Muscle of leg (tissue), 16 donors: ENCODE measurements at places on chromosomes 5 and 9. TPM values are rescaled to one million over a fixed set of nuclear protein-coding genes. Genes with fewer than 3 reads are reported as not detected.

DNA sequence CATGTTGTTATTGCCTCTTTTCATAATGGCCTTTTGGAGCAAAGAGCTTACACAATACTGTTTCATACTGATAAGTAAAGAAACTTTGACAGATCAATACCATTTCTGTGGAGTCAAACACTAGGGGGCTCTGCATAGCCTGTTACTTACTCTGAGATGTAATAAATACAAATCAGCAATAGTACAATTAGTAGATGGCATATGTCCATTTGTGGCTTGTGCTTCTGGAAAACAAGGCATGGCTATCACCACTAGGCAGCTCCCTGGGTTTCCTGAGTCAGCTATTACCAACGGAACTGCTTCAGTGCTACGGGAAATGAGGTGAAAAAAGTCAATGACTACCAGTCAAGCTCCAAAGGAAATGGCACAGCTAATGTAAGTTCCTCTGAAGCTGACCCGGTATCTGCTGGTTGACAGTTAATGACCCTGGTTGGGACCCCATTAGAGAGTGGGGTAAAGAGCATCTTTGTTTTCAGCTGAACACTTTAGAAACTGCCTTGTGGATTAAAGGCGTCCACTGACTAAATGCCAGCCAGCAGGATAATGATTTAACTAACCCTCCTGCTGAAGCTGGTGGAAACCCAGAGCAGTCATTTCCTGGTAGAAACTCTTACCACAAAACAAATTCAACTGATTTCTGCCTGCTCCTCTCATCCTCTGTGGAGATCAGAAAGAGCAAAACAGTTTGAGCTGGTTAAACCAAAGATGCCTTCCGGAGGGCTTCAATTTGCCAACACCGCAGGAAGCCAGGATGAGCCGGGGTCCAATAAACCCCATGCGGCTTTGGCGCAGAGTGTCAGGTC is 69.0 kb upstream of the FAM169A start:
- no peak overlapping the region for H3K4me3 ChIP-seq
- no peaks in the 10 kb centered on the region for H3K36me3 ChIP-seq
- H3K27me3 ChIP-seq = peaks cover 3% of the 10 kb centered on the region

GRCh38 chr9:69076550-69076949 is 41.0 kb downstream of the FXN start:
- DNase-seq = peak; percentile 16
- H3K4me3 ChIP-seq = no peak overlapping the region
- peaks cover 6% of the 10 kb centered on the region for H3K4me1 ChIP-seq
- H3K36me3 ChIP-seq = peaks cover 11% of the 10 kb centered on the region
- H3K27me3 ChIP-seq = no peaks in the 10 kb centered on the region

DNA sequence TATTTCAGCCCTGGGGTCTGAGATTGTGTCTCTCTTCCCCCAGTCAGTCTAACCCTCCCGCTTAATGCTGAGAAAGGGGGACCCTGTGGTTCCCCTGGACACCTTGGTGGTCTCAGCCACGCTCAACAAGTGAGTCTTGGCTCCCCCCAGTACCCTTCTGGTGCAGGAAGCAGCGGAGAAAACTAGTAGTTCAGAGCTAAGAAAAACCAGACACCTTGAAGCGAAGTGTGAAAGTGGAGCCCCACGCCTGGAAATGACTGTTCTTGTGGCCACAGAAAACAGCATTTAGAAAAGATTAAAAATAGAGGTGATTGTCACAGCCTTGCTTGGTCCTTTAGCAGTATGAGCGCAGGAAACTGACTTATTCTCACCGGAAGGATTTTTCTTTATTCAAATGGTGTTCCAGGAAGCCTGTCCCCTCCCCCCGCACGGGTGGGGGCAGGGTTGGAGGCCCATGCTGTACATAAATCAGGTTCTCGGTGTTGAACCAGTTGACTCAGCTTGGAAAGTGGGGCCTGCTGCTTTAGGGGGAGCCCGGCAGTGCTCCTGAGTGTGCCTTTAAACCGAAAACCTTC is 8.1 kb downstream of the ARPC5L start:
- peaks cover 25% of the 10 kb centered on the region for H3K36me3 ChIP-seq
- H3K4me3 ChIP-seq = peak overlapping the region; percentile 99
- H3K27ac ChIP-seq = peak overlapping the region; percentile 89
- peaks cover 29% of the 10 kb centered on the region for H3K4me1 ChIP-seq
- no peak for DNase-seq

DNA sequence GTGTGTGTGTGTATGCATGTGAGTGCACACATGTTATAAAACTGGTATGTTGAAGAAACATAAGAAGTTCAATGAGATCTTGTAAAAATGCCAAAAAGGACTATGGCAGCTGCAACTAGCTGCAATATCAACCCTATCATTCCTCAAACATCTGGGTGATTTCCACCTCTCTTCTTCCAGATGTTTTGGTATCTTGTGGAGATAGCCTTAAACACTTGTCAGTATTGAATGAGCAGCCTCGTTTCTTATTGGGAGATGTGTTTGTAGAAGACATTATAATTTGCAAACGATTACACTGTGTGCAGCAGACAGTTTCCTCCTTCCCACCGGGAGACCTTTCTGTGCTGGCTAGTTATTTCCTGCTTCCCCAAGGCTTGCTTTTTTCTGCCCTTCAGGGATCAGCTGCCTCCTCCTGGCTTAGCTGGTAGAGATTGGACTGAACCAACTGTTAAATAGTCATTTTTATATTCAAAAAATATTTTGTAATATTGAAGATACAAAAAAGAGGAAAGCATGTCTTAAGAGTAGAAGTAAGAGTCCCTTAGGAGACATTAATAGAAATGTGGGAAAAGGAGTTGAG is 168.4 kb upstream of the MPDZ start:
- H3K36me3 ChIP-seq = no peaks in the 10 kb centered on the region
- peak; percentile 68 for DNase-seq
- peak overlapping the region; percentile 79 for H3K27ac ChIP-seq

- H3K27me3 ChIP-seq = no peaks in the 10 kb centered on the region
- H3K4me3 ChIP-seq = no peak overlapping the region
- no peaks in the 10 kb centered on the region for H3K36me3 ChIP-seq
- H3K27ac ChIP-seq = no peak overlapping the region
- no peak for DNase-seq
These were observed 12.6 kb upstream of the IL12B start for GRCh38 chr5:159342840-159343239.

DNA sequence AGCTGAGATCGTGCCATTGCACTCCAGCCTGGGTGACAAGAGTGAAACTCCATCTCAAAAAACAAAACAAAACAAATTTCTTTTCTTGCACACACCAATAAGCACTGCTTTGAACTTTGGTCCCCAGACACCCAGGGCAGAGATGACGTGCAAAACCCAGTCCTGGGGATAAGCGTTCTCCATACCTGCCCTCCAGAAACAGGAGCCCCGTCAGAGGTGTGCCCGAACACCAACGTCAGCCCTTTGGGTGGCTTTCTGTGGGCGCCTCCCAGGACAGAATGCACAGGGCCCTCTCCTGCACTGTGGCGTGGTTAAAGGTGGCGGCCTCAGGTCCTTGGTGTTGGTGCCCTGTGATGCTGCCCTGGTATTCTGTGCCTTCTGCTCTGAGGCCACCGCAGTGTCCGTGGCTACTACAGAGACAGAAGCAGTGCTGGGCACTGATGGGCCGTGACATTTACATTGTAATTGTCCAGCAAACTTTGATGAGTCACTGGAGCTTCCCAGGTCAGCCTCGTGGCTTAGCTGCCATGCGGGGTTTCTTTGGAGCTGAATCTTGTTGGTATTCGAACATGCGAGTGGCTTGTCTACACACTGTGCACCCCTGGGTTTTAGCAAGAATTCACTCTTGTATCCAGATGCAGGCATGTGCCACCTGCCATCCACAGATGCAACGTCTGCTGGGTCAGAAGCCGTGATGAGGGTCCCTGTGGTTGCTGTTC is 9.8 kb downstream of the PPP1R26 start:
- no peak for DNase-seq
- H3K27me3 ChIP-seq = no peaks in the 10 kb centered on the region
- H3K4me3 ChIP-seq = no peak overlapping the region

DNA sequence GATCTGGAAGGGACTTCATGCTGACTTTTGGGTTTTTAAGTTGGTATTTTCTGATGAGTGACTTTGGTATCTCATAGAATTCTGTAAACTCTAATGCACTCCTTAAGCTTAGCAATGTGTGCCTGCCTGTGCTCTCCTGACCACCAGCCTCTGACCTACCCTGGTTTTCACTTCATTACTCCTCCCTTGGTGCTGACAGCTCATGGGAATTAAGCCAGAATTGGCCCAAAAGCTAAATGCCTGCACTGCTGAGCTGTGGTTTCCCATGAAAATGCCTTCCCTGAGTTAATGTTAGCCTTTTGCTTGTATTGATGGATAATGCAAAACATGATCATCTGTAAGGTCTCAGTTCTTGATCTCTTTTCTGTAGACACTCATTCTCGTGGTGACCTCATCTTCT is 308.0 kb downstream of the DOCK8 start:
- no peak for DNase-seq
- H3K4me3 ChIP-seq = no peak overlapping the region
- no peaks in the 10 kb centered on the region for H3K4me1 ChIP-seq
- H3K36me3 ChIP-seq = no peaks in the 10 kb centered on the region
- H3K27me3 ChIP-seq = no peaks in the 10 kb centered on the region

DNA sequence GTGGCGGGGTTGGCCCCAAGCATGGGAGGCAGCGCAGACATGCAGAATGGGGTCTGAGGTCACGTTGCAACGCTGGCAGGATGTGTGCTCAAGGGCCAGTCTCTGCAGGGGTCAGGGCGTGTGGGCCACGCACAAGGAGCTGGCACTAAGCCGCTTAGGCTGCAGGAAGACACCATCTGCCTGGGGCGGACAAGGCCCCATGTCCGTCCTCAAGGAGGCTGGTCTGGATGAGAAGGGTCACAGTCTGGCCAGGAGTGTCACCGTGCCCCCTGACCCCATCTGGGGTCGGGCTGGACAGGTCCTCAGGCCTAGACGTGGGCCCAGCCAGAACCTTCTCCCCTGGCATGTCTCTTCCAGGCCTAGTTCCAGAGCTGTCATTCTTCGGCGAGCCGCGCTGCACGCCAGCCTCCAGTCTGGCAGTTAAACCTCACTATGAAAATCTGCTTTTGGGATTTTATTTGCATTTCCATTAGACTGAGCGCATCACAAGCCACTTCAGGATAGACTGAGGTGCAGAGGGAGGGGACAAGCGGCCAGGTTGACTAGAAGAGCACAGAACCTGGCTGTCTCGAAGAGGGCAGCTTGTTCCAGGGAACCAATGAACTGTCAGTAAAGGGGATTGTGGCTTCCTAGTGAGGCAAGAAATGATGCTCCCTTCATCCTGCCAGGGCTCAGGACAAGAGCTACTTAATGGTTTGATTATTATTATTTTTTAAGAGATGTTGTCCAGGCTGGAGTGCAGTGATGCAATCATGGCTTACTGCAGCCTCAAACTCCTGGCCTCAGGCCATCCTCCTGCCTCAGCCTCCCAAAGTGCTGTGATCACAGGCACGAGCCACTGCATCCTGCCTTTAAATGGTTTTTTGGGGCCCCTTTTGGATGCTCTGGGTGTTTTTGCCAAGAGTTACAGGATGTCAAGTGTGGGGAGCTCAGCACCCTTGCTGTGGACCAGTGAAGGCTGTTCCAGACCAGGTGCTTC is 4.3 kb downstream of the BRD3OS start:
- no peak overlapping the region for H3K27ac ChIP-seq
- peaks cover 10% of the 10 kb centered on the region for H3K4me1 ChIP-seq
- H3K36me3 ChIP-seq = peaks cover 70% of the 10 kb centered on the region
- H3K27me3 ChIP-seq = no peaks in the 10 kb centered on the region

- H3K4me3 ChIP-seq = no peak overlapping the region
- DNase-seq = peak; percentile 91
- H3K27ac ChIP-seq = peak overlapping the region; percentile 92
- no peaks in the 10 kb centered on the region for H3K36me3 ChIP-seq
- peaks cover 61% of the 10 kb centered on the region for H3K4me1 ChIP-seq
- H3K27me3 ChIP-seq = no peaks in the 10 kb centered on the region
These were observed 6.9 kb upstream of the WDR5 start for GRCh38 chr9:134128727-134129679.

DNA sequence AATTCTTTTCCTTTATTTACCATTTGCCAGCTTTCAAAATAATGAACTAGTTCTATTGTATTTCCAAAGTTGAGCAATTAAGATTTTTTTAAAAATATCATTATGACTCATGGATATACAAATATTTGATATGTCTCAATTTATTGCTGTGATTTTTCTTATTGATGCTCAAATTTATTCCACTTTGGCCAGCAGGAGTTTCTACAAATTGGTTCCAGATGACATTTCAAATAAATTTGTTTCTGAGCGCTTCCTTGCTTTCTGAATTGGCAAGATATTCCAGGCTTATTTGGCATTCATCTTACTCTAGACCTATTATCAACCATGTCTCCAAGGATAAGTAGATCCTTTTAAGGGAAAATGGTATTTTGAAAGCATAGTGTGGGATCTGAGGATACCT is 58.5 kb upstream of the TJP2 start:
- no peak overlapping the region for H3K27ac ChIP-seq
- DNase-seq = peak; percentile 83
- peaks cover 4% of the 10 kb centered on the region for H3K27me3 ChIP-seq
- H3K4me3 ChIP-seq = no peak overlapping the region

The IL4 gene
- not detected for total RNA-seq

The MPDZ gene
- total RNA-seq = 39.5 TPM

The AGXT2 gene
- total RNA-seq = 0.04 TPM

The ITK gene
- 0.13 TPM for total RNA-seq

The EQTN gene
- total RNA-seq = 0.13 TPM

The RNF20 gene
- total RNA-seq = 24.5 TPM
